ENCODE measurements at places on chromosomes 1 and 21. TPM values are rescaled to one million over a fixed set of nuclear protein-coding genes. Genes with fewer than 3 reads are reported as not detected.

The KRTAP6-2 gene
- total RNA-seq: not detected

- DNase-seq: no peak
Observed at GRCh38 chr1:191870490-191870889, 287.8 kb upstream of the RGS18 start.

The ZBED6 gene
- 16.4 TPM for total RNA-seq

- DNase-seq: no peak
Observed at GRCh38 chr1:46983830-46984586, 39.5 kb upstream of the CYP4X1 start.
